ENCODE measurements at places on chromosomes 7 and 10.

- DNase-seq: no peak
These were observed 5.3 kb upstream of the ZNRF2 start for GRCh38 chr7:30278849-30279652.

GRCh38 chr7:159028508-159029401 lies 115.9 kb downstream of the VIPR2 start:
- no peak for DNase-seq

DNA sequence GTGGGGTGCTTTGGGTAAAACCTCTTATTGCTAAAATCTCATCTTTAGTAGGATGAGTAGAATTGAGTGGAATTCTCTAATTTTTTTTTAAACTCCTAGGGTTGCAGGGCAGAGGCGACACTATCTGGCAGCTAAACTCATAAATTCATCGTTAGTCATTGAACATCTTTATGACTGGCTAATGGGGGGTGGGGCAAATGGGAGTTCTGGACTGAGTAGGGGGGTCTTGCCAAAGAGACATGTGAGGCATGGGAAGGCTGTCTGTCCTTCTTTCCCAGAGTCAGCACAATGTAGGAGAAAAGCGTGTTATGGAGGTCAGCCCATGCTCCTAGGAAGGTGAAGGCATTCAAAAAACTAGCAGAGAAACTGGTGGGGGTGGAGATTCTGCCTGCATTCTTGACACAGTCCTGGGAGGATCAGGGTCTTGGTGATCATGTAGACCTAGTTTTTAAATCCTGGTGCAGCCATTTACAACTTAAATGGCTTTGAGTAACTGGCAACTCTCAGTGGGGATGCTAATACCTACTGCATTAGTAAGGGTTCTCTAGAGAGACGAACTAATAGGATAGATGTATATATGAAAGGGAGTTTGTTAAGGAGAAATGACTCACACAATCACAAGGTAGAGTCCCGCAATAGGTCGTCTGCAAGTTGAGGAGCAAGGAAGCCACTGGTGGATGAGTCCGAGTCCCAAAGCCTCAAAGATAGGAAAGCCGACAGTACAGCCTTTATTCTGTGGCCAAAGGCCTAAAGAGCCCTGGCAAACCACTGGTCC lies 47.7 kb downstream of the EMX2 start:
- DNase-seq: no peak

GRCh38 chr7:23016345-23017253 lies 2.7 kb upstream of the HYCC1 start:
- DNase-seq: no peak

GRCh38 chr7:157717211-157718174 lies 380.7 kb downstream of the DNAJB6 start:
- no peak for DNase-seq

DNA sequence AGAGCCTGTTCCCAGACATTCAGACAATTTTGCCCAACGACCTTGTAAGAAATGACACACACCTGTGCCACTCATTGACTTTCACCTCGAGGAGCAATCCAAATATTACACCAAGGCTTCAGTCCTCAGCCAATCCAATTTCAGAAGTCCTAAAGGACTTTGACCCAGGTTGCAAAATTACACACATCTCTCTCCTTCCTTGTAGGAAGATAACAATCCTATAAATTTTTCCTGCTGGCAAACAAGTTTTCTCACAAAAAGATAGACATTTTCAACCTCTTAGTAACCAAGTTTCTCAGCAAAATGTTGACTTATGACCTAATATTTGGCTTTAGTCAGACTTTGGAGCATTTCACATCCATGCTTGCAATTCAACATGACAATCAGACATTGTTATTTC lies 745.0 kb downstream of the GRID1 start:
- DNase-seq: no peak

DNA sequence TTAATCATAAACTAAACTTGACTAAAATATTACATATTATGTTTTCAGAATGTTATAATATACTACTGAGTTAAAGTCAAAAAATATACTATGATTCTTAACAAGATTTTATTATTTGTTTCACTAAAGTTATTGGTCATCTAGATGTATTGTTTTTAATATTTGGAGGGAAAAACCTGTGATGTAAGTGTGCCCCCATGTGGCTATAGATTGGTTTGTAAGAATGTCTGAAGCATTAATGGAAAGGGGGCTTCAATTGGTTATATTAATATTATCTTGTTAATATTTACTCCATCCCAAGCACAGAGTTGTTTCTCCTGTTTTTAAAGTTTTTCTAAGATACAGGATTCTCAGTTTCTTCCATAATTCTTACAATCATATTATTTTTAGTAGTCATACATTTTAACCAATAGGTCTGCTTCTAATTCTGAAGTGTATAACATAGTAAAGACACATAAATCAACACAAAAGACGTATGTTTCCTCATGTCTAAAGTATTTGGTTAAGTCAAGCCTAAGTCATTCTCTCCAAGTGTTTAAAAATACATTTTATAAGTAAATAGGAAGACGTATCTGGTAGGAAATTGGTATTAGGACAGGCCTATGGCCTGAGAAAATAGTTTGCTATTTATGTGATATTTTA lies 58.0 kb downstream of the GNAT3 start:
- peak; percentile 7 for DNase-seq

DNA sequence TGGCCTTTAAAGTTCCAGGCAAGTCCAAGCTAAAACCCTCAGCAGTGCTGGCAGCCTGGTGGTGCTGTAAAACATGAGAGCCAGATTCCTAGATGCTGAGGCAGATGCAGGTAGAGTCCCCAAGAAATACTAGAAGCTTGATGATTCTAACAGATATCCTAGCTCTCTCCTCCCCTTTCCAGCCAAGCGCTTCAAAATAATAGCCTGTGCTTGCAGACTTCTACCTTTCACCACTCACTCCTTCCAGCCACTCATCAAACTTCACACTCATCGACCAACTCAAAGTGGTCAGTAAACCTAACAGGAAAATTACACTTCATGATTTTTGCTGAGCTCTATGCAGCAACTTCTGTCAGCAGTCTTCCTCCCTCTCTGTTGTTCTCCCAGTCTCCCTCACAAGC lies 50.2 kb downstream of the LMBR1 start:
- DNase-seq: no peak

GRCh38 chr7:151699928-151700319 lies 177.0 kb downstream of the PRKAG2 start:
- DNase-seq: no peak

DNA sequence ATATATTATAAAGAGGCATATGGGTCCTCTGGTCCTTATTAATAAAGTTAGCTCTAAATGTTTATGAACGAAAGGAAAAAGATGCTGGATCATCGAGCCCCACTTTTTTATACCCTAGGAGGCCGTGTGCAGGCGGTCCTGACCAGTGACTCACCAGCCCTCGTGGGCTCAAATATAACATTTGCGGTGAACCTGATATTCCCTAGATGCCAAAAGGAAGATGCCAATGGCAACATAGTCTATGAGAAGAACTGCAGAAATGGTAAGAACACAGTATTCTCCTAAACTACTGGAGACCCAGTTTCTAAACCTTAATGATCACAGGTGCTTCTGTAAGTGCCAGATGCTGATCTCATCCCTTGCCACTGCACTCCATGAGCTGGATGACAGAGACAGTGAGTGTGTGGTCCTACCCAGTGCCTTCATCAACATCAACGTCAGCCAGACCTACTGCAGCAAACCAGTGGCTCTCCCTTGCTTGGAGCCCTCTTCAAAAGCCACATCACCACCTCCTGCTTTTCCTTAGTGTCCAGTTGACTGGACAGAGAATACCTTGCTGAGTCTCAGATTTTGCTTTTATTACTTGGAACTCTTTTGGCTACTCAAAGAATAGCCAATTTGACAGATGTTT lies 7.6 kb downstream of the GPNMB start:
- no peak for DNase-seq

DNA sequence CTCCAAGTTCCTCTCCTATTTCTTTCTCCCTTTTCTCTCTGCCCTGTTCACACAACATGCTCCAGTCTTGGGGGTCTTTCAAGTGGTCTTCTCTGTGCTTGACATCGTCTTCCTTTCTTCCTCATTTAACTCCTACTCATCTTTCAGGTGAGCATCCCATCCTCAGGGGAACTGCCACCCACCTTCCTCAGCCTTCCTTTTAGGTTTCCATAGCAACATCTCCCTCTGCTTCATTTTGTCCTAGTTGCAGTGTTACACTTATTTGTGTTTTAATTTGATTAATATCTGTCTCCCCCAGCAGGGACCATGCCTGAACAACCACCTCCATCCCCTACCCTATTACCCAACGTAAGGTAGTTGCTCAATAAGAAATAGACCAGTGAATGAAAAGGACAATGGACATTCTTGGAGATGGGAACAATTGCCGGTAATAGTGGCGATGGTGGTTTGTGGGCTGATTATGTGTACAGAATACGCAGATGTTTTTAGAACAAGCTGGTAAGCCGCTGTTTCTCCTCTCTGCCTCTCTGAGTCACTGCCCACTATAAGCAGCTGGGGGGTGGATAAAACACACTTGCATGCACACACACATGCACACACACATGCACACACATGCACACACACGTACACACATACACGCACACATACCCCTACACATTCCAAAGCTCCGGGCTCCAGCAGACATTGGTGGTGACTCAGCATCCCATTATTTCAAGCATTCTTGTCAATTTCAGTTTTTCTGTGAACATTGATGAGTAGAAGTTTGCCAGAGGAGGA lies 251.6 kb downstream of the GATA3 start:
- no peak for DNase-seq

DNA sequence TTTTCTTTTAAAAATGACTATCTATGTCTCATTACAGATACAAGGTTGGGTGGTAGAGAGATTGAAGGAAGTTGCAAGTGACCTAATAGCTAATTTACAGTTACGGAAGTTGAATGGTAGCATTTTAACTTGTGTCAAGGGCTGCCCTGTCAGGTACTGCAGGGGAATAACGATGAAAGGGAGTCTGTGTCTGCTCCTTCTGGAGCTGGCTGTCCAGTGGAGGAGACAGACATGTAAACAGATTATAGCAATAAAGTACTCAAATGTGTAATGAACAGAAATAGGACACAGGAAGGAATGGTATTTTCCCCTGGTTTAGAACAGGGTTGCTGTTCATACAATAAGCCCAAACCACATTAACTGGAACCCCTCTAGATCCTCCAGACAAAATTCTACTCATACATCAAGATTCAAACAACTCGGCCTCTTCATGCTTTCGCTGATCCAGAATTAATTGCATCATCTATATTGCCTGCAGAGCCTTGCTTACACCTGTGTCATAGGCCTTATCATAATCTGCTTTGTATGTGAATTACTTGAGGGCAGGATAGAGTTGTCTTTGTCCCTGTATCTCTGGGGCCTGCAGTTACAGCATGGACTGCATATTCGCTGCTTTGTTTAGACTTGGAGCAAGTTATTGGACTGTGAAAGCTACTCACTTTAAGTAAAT lies 42.8 kb downstream of the AUTS2 start:
- no peak for DNase-seq

DNA sequence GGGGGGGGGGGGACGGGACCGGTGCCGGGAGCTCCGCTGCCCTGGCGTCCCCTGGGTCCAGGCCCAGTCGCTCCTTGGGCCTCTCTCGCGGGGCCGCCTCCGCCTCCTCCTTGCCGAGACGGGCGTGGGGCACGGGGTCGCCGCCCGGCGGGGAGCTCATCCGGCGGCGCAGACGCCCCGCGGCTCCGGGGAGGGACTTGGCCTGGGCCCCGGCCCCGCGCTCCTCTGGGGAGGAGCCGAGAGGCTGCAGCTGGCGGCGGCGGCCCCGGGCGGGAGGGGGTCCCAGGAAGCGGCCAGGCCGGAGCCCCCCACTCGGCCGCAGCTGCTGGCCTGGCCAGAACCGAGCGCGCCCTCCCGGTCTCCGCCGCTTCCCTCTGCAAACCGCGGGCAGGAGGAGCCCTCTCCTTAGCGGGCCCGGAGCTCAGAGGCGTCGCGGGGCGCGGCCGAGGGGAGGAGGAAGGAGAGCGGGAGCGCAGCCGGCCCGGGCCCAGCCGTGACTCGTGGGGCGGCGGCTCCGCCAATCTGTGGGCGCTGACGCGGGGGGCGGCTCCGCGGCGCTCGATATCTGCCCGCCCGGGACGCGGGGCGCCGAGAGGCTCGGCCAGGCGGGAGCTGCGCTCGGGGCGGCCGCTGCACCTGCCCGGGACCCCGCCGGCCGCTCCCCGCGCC lies at the start of gene FAM20C:
Gene FAM20C, plus strand, starts transcription at position 591 of the 669 bp plus-strand sequence. CDS start 629 bp downstream, outside the sequence.
- peak; percentile 25 for DNase-seq

DNA sequence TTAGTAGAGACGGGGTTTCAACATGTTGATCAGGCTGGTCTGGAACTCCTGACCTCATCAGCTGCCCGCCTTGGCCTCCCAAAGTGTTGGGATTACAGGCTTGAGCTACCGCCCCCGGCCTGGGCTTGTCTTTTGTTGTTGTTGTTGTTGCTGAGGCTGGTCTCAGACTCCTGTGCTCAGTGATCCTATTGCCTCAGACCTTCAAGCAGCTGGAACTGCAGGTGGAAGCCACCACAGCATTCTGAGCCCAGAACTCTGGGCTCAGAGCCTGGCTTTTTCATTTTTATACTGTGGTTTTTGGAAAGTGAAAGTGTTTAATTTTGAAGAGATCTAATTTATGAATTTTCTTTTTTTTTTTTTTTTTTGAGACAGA lies 16.2 kb upstream of the DNAJB6 start:
- no peak for DNase-seq

GRCh38 chr10:71419750-71420149 lies 23.0 kb downstream of the CDH23 start:
- DNase-seq: no peak

GRCh38 chr10:86647773-86648703 lies 6.3 kb upstream of the OPN4 start:
- DNase-seq: no peak

GRCh38 chr10:14553448-14553847 lies 221.2 kb downstream of the FAM107B start:
- no peak for DNase-seq

GRCh38 chr7:17500736-17501135 lies 202.3 kb downstream of the AHR start:
- no peak for DNase-seq

DNA sequence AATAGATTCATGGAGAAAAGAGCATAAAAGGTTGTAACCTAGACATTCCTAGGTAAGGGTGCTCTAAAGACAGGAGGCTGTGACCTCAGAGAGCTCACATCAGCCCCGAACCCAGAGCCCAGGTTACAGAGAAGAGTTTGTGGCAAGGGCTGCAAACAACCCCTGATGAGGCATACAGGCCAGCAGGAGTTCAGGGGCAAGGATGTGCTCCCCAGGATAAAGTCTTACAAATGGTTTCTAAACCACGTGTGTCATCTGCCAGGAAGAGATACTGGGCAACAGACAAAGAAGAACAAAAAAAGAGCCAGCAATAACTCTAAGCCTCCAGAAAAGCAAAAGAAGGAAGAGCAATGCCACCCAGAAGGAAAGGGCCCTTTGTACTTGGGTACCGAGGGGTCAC lies 27.7 kb downstream of the NCAPG2 start:
- no peak for DNase-seq

GRCh38 chr10:77190291-77190690 lies 447.3 kb downstream of the KCNMA1 start:
- no peak for DNase-seq

DNA sequence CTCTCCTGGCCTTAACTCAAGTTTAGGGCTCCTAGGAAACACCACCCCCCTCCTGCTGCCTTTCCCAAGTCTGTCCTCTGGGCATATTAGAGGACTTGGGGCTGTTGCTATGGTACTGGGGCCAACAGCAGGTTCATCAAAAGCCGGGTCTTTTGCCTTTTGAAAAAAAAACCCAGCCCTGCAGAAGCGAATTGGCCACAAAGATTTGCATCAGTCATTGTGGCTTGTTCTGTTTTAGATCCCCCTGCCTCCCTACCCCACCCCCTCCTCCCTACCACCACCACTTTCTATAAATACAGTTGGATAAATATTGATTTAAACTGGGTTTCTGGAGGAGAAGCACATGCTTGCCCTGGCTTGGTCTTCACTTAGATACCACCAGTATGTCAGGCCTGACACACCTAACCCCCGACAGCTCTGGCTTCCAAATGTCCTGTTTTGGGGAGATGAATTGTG lies 7.0 kb downstream of the MXI1 start:
- DNase-seq: no peak

All from NCI-H1930 (cell line).